Esophagus mucosa (tissue), 1 donor: ENCODE measurements at places on chromosomes 2 and 18. TPM values are rescaled to one million over a fixed set of nuclear protein-coding genes. Genes with fewer than 3 reads are reported as not detected.

GRCh38 chr2:50535971-50536759 is 495.8 kb downstream of the NRXN1 start:
- ATAC-seq: peak; percentile 39

GRCh38 chr2:43540021-43540779 is 55.6 kb downstream of the THADA start:
- ATAC-seq: peak; percentile 85

Gene EFR3B
- total RNA-seq: 0.48 TPM

DNA sequence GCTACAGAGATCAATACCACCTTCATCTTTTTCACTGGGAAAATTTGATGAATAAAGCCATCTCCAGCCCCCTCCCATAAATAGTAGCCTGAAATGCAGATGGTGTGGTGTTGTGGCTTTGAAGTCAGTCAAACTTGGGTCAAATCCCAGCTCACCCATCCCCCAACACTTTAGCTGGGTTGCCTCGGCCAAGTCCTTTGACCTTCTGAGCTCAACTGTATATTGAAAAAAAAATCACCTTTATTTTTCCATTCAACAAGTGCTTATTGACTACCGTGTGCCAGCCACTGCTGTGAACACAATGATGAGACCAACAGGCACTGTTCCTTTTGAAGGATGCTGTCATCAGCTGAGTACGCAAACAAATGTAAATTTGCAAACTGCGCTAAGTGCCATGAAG is 35.1 kb upstream of the NTSR2 start:
- no peak for ATAC-seq

DNA sequence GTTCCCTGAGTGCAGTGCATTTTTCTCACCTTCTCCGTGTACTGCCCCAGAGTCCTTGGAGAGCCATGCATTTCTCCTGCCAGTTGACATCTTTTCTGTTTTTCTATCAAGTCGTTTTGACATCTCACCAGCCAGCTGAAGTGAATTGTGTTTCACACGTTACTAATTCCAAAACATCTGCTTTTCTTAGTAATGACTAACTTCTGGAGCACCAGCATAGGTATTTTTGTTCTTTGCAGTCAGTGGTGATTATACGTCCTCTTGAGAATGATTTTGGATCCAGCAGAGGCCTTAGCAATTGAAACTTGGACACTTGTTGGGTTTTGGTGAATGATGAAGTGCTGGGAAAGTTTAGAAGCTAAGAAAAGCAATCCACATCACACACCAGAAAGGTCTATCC is 112.5 kb downstream of the PIK3C3 start:
- no peak for ATAC-seq

GRCh38 chr2:48120112-48120511 is 213.8 kb upstream of the FBXO11 start:
- no peak for ATAC-seq

Gene RAB17
- total RNA-seq: 7.8 TPM

DNA sequence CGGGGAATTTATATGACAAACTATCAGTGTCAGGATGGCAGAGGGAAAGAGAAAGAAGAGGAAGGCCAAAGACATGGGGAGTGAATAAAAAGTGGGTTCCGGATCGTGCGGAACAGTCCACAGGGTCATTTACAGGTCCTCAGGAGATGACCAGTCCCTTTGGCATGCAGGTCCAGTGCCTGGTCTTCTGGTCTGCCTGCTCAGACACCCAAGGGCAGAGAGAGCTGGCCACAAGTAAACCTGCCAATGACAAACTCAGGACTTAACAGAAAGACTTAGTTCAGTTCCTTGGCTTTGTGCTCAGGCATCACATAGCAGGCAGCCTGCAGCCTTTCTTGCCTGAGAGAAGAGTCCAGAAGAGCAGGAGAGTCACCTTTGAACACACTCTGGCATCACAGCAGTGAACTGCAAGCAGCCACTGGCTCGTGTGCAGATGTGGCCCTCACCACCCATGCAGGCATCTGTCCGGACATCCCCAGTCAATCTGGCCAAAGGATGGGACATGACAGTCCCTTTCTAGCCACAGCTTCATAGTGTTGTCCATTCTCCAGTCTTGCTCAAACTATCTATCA is 14.0 kb downstream of the TMEM127 start:
- peak; percentile 38 for ATAC-seq

- ATAC-seq: no peak
Observed at GRCh38 chr2:160491911-160492371, 1.7 kb downstream of the RBMS1 start.

DNA sequence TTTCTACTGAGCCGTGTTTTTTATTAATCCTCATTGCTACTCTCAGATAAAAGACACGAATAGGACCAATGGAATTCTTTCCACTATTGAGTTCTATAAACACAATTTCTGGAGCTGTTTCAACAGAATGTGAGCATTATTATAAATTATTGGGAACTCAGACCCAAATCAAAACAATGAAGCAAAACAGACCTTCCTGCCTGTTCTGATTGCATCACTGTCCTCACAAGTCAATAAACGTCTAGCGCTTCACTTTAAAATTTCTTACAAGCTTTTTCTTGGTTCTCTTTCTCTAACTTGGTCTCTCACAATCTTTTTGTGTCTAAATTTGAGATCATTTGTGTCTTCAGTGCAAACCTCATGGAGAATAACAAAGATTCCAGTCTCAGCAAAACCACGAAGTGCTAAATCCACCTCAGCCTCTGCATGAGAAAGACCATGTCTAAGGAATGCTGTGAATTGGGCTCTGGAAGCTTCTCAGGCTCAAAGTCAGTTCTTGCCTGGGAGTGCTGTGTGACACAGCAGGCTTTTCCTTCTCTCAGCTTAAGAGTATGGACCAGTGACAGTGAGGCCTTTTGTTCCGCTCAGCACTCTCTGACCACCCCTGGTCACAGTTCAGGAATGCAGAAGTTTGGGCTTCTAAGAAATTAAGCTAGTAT is 22.8 kb downstream of the ARHGAP28 start:
- no peak for ATAC-seq

Gene HOXD11
- total RNA-seq: not detected

Gene CIB4
- not detected for total RNA-seq

Gene GAL3ST2
- total RNA-seq: not detected

DNA sequence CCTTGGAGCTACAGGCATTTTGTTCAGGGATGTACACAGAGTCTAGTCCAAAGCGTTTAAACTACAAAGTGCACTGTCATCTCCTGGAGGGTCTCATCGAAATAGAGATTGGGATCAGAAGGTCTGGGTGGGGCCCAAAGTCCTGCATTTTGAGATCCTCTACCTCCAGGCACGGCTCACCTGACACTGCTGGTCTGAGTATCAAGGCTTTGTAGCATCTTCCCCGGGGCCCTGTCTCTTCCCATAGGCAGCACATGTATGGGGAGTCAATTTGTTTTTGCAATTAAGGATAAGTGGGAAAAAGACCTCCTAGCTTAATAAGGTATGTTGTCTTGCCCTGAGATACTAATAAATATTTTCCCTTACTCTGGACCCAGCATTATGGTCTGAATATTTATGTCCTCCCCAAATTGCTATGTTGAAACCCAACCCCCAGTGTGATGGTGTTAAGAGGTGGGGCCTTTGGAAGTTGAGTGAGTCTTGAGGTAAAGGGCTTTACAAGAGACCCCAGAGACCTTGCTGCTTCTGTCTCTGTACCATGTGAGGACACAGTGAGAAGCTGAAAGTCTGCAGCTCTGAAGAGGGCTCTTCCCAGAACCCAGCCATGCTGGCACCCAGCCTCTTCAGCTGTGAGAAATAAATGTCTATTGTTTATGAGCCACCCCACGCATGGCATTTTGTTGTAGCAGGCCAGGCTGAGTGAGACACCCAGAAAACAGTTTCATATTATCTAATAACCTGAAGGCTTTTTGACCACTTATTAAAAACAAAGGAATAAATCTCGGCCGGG is 258.7 kb upstream of the HS6ST1 start:
- ATAC-seq: no peak

DNA sequence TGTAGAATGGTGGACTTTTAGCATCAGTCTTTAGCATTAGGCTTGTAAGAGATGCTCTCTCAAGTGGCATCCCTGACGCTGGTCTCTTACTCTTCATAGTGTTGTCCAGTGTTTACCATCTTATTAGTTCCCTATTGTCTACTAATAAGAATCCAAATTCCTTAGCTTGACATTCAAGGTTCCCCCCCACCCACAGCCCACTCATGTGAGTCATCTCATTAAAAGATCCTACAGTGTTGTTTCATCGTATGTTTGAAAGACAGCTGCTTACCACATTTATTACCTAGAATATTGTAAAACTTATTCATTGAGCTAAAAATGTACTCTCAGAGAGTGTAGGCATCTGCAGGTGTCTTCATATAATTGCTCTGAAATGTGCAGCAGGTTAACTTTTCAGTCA is 28.5 kb downstream of the EIF5B start:
- no peak for ATAC-seq
